Right lobe of liver (tissue), 6 donors: ENCODE measurements at places on chromosomes 5 and 9. TPM values are rescaled to one million over a fixed set of nuclear protein-coding genes. Genes with fewer than 3 reads are reported as not detected.

GRCh38 chr9:19102181-19102630 is 498 bp downstream of the HAUS6 start:
- DNase-seq, result peak; percentile 44

IRX4 gene
- not detected for total RNA-seq

RECK gene
- 2.5 TPM for total RNA-seq

DNA sequence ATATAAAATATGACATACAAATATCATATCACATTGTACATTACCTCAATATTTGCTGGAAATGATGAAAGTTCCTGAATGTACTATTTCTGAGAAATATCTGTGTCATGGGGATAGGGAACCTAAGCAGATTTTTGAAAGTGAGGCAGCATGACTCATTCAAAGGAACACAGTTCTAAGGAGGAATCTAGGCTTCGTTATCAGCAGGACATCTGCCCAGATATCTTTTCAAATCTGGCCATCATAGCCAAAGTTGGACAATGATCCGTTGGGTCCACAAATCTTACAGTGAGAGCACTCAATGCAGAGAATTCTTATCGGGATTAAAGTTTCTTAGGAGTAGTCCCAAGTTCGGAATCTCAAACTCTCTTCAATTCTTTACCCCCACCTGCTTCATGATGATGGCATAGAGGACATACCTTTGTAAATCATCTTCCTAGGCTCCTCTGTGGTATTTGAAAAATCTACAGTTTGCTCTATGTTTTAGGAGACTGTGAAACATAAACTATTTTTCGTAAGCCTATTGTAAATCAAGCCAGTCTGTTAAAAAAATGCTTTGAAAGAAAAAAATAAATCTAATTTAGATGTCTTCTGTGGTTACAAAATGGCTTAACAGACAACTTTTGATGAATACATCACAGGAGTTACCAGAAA is 29.4 kb upstream of the ALDH1A1 start:
- no peak for DNase-seq

DNA sequence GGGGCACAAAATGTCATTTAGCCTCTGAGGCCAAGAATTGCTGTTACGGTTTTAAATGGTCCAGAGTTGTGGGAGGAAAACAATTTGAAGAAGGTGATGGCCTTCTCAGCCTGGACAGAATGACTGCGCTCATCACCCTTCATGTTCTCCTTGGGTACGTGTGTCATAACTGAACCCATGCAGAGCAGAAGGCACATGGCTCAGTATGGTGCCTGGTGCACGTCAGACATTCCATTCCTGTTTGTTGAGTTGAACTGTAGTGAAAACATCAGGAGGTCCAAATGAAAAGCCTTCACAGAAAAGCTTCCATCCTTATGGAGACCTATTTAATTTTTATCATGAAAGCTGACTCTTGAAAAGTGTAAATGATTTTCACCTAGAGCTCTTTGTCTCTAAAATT is 133.2 kb downstream of the CFAP90 start:
- no peak for DNase-seq

CDO1 gene
- 152 TPM for total RNA-seq

DNA sequence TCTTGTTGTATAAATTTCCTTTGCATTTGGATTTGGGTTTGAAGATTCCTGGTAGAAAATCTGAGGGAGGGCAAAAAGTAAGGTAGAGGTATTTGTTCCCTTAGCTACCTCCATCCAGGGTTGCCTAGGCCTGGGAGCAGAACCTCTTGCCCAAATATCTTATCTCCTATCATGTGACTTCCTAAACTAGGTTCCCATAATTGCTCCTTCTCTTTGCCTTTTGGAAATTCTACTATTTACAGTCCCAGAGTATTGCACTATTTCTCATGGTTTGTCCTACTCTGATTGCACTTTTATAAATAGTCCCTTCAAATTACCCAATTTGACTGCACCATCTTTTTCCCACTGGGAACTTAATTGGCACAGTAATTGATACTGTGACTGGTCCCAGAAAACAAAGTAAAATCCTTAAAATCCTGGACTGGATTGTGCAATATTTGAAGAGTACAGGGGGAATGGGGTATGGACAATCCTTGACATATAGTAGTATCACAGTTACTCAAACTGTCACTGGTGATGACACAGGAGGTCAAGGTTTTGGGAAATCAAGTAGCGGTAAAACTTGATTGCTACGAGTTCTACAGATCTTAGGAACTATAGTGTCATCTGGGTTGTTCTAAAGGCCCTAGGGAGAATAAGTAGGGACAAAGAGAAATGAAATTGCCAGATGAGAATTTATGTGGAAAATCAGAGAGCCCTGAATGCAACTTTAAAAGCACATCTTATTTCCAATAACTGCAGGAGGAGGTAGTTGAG is 31.5 kb upstream of the TMED7 start:
- no peak for DNase-seq

- no peak for DNase-seq
Observed at GRCh38 chr9:110887276-110887675, 151.0 kb downstream of the LPAR1 start.

DNA sequence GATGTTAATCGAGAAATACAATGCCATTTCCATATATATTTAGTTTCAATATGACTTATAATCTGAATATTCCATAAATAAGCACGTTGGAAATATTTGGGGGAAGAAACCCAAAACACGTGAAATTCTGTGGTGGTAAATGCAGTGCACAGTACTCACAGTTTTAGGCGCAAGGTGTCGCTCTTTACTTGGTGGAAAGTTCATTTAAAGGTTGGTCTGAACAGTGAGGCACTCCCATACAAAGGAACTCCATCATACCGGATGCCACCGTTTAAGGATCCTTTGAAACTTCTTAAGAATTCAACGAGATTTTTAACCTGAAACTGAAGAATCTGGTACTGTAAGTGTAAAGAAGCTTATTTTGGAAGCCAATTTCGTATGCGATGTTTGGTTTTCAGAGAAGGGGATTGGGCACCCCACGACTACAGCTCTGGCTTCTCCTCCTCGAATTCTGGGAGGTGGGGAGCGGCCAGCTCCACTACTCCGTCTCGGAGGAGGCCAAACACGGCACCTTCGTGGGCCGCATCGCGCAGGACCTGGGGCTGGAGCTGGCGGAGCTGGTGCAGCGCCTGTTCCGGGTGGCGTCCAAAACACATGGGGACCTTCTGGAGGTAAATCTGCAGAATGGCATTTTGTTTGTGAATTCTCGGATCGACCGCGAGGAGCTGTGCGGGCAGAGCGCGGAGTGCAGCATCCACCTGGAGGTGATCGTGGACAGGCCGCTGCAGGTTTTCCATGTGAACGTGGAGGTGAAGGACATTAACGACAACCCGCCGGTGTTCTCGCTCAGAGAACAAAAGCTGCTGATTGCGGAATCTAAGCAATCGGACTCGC is at the start of gene PCDHA11:
Gene PCDHA11 (plus strand): TSS at position 237 of the 834 bp plus-strand sequence. CDS start 147 bp downstream, at position 384.
- DNase-seq, result no peak

SH3RF2 gene
- total RNA-seq, result 20.6 TPM

- no peak for DNase-seq
Observed at GRCh38 chr9:134913713-134914500, 3.8 kb downstream of the FCN1 start.

GRCh38 chr9:137267933-137268355 is 9.6 kb upstream of the TOR4A start:
- DNase-seq, result no peak

GRCh38 chr5:10279925-10280720 is 27.6 kb downstream of the CMBL start:
- DNase-seq, result no peak

GRCh38 chr9:34380511-34381315 is 4.0 kb upstream of the MYORG start:
- peak; percentile 86 for DNase-seq

DNA sequence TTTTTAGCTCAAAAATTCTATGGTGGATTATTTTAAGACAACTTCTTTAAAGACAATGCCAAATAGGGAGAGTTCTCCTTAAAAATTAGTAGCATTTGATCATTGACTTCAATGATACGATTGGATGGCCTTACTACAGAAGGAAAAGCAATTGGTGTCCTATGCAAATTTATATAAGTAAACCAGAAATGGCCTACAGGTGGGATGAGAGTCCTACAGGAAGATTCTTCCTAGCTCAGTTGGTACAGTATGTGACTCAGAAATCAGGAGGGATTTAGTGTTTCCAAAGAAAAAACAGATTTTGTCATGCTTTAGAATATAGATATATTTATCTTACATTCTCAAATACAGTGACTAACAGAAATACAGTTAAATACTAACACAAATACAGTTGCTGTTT is 6.5 kb downstream of the ANKRA2 start:
- DNase-seq, result no peak

FOXI1 gene
- total RNA-seq, result not detected

DNA sequence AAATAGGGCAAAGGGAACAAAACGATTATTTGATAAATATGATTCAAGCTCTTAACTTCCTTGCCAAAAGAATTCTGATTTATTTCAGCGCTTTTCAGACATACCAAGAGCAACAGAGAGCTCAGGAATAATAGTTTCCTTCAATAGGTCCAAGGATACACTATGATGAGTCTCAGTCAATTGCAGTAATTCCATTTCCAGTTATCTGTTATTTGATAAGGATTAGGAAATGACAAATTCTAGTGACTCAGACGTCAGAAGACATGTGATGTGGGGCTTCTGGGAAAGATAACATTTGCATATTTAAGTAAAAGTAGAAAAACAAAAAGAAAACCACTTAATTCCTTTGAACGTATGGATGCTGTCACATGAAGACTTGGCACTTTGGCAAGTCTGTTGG is 1250.8 kb upstream of the CDH18 start:
- no peak for DNase-seq

DNA sequence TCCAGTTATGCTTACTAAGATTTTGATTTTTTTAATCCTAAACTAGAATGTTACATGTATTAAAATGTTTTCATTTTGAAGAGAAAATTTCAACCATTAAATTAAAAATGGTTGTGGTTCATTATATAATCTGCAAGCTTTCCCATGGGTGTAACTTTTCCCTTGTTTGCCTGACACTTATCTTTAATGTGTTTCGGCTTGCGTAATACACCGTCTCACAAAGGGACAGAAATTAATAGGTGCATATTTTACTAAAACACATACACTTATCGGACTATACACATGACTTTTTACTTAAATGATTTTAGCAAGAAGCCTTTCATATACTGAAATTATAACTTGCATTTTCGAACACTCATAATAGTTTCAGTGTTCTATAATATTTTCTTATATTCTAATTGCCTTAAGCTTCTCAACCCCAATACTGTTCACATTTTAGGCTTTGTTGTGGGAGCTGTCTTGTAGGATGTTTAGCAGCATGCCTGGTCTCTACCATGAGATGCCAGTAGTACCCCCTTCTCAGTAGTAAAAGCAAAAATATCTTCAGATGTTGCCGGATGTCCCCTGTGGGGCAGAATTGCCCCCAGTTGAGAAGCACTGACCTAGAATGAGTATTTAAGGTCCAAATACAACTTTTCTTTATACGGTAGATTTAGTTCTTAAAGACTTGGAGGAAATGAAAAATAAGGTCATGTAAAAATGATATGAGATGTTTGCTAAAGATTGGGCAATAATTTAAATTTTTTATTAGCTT is 28.6 kb downstream of the UGCG start:
- no peak for DNase-seq

- no peak for DNase-seq
Observed at GRCh38 chr9:72565535-72565934, 44.1 kb downstream of the TMC1 start.

EGFLAM gene
- total RNA-seq, result 0.50 TPM

- no peak for DNase-seq
Observed at GRCh38 chr9:107805201-107805600, 315.6 kb upstream of the KLF4 start.

DNA sequence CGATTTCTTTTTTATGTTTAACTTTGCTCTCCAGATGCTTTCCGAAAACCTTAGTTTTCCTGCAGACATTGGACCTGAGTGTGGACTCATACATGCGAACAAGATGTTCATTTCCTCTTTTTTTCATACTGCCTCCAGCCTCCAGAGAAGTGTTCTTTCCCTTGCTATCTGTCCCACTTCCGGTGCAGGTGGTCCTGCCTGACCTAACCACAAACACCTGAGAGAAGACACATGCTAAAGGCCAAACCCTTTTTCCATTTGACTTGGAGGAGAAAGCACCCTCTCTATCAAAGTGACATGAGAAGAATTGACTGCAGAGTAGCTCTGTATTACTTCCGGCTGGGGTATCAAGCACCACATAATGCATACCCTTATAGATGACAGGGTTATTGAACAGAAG is 334.0 kb downstream of the ARHGEF28 start:
- DNase-seq, result no peak

DNA sequence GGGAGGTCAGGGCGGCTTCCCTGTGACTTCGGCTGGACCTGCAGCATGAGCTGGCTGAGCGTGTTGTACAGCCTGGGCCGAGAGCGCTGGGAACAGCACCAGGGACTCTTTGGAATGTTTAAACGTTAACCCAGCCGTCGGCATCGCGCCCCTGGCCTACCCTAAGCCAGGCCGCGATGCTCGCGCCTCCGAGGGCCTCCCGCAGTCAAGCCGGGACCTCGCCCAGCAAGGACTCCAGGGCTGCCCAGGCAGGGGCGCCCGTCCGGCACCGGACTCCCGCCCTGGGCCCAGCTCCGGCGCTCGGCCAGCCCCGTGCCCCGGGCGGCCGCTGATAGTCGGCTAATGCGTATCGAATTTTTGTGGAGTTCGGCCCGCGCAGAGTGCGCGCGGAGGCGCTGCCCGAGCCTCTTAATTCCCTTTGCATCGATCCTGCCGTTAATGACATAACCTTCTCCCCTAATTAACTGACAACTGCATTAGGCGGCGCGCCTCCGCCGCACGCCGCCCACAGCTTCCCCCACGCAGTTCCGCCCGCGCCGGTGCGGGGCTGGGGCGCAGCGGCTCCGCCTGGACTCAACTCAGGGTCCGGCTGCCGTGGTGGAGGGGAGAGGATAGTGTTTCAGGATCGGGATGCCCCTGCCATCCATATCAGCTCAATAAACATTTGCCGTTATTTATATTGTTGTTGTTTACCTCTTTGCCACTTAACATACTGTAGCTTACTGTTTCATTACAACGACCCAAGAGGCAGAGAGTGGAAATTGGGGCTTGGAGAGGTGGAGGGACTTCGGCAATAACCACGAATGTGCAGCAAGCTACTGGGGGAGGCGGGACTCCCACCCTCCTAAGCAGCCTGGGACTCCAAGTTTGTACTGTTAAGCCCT is 28.8 kb upstream of the CDC23 start:
- peak; percentile 77 for DNase-seq

DNA sequence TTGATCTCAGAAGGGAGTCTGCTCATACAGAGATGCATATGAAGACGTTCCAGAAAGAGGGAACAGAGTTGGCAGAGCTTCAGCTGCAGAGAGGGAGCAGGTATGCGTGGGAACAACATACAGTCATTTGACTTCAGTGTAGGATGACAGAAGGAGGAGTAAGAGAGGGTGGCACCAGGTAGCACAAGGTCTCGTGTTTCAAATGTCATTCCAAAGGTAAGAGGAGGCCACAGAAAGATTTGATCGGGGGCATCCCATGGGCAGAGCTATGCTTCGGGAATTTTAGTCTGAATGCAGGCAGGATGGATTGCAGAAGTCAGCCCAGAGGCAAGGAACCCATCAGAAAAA is 367.1 kb downstream of the CDK5RAP2 start:
- no peak for DNase-seq

DNA sequence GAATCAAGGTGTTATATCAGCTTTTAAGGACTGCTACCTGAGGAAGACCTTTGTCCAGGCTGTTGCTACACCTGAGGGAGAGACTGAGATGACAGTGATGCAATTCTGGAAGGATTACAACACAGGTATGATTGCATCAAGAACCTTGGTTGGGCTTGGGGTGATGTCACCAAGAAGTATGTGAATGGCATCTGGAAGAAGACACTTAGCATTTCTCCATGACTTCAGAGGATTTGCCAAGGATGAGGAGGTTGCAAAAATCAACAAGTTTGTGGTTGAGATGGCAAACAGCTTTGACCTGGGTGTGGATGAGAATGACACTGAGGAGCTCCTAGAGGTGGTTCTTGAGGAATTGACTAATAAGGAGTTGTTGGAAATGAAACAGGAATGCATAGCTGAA is 67.9 kb upstream of the PANK3 start:
- no peak for DNase-seq

DOCK2 gene
- 5.0 TPM for total RNA-seq
